ENCODE measurements at places on chromosomes 6 and 20. TPM values are rescaled to one million over a fixed set of nuclear protein-coding genes. Genes with fewer than 3 reads are reported as not detected.

Gene SLC32A1
- total RNA-seq: not detected

Gene ATAT1
- total RNA-seq: 11.0 TPM

Gene CHRNA4
- 7.2 TPM for total RNA-seq

Gene NRSN1
- 0.45 TPM for total RNA-seq

Gene CCR6
- not detected for total RNA-seq

Gene SLC22A23
- 129 TPM for total RNA-seq

Gene CAGE1
- total RNA-seq: 1.2 TPM

Gene CTCFL
- 10.8 TPM for total RNA-seq

Gene BNIP5
- total RNA-seq: 0.34 TPM

GRCh38 chr6:140697585-140697984, 1323.1 kb upstream of the CITED2 start:
- no peaks in the 10 kb centered on the region for H3K36me3 ChIP-seq
- no peak overlapping the region for H3K27ac ChIP-seq
- H3K4me1 ChIP-seq: no peaks in the 10 kb centered on the region
- H3K27me3 ChIP-seq: no peaks in the 10 kb centered on the region
- DNase-seq: no peak

DNA sequence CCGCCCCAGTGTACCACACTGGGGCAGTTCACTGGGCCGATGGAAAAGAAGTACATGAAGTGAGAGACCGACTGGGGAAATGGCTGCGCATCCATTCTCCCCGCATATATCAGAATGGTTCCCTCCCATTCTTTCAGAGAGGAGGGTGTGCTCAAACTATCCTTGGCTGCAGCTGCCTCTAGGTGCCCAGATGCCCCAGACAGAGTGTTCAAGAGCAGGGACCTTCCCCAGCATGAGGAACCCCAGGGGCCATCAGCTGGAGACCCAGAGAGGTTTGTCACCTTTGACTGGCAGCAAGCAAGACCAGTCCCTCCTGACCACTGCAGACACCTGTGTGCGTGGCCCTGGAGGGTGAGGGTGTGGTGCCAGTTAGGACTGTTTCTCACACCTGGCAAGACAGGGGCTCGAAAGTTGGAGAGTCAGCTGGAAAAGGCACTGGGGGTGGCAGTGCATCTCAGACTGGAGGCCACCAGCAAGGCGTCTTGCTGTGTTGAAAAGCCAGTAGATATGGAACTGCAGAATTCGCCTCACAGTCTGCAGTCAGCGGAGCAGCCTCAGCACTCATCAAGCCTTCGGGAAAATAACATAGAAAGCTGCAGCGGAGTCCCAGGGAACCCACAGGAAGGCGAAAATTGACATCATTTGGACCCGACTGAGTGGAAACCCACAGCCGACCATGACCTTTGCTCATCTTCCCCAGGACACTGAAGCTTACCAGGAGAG, 76.7 kb downstream of the GPR6 start:
- DNase-seq: no peak
- H3K36me3 ChIP-seq: no peaks in the 10 kb centered on the region
- no peaks in the 10 kb centered on the region for H3K4me1 ChIP-seq
- H3K27ac ChIP-seq: no peak overlapping the region
- H3K27me3 ChIP-seq: no peaks in the 10 kb centered on the region

GRCh38 chr6:43669050-43669921, 18.3 kb downstream of the MRPS18A start:
- H3K36me3 ChIP-seq: no peaks in the 10 kb centered on the region
- peaks cover 15% of the 10 kb centered on the region for H3K4me1 ChIP-seq
- no peak overlapping the region for H3K4me3 ChIP-seq
- H3K27me3 ChIP-seq: no peaks in the 10 kb centered on the region
- H3K27ac ChIP-seq: peak overlapping the region; percentile 73

GRCh38 chr6:161749576-161749975, 475.7 kb upstream of the AGPAT4 start:
- H3K4me3 ChIP-seq: no peak overlapping the region
- no peak for DNase-seq
- no peaks in the 10 kb centered on the region for H3K27me3 ChIP-seq

- H3K27me3 ChIP-seq: no peaks in the 10 kb centered on the region
- H3K4me1 ChIP-seq: peaks cover 2% of the 10 kb centered on the region
- peak overlapping the region; percentile 78 for H3K27ac ChIP-seq
- DNase-seq: peak; percentile 17
Measured at GRCh38 chr6:13725052-13725451, 13.4 kb upstream of the RANBP9 start.

- H3K27ac ChIP-seq: no peak overlapping the region
- H3K36me3 ChIP-seq: no peaks in the 10 kb centered on the region
- no peak overlapping the region for H3K4me3 ChIP-seq
Measured at GRCh38 chr6:168413856-168414255, 27.1 kb upstream of the SMOC2 start.

GRCh38 chr6:114407426-114408035, 64.7 kb upstream of the HS3ST5 start:
- H3K4me1 ChIP-seq: no peaks in the 10 kb centered on the region
- H3K27ac ChIP-seq: no peak overlapping the region
- no peaks in the 10 kb centered on the region for H3K36me3 ChIP-seq
- no peaks in the 10 kb centered on the region for H3K27me3 ChIP-seq
- H3K4me3 ChIP-seq: no peak overlapping the region

- peak overlapping the region; percentile 78 for H3K27ac ChIP-seq
- no peak for DNase-seq
- H3K36me3 ChIP-seq: no peaks in the 10 kb centered on the region
- peak overlapping the region; percentile 64 for H3K4me3 ChIP-seq
- H3K27me3 ChIP-seq: no peaks in the 10 kb centered on the region
Measured at GRCh38 chr6:46490425-46491200, 636 bp downstream of the RCAN2 start.

- no peak overlapping the region for H3K4me3 ChIP-seq
- DNase-seq: no peak
- no peak overlapping the region for H3K27ac ChIP-seq
- H3K4me1 ChIP-seq: no peaks in the 10 kb centered on the region
- H3K36me3 ChIP-seq: no peaks in the 10 kb centered on the region
Measured at GRCh38 chr6:92945799-92946198, 473.6 kb downstream of the EPHA7 start.

GRCh38 chr6:52834481-52834880, 6.1 kb downstream of the GSTA5 start:
- H3K4me1 ChIP-seq: no peaks in the 10 kb centered on the region
- no peak overlapping the region for H3K4me3 ChIP-seq
- DNase-seq: no peak

DNA sequence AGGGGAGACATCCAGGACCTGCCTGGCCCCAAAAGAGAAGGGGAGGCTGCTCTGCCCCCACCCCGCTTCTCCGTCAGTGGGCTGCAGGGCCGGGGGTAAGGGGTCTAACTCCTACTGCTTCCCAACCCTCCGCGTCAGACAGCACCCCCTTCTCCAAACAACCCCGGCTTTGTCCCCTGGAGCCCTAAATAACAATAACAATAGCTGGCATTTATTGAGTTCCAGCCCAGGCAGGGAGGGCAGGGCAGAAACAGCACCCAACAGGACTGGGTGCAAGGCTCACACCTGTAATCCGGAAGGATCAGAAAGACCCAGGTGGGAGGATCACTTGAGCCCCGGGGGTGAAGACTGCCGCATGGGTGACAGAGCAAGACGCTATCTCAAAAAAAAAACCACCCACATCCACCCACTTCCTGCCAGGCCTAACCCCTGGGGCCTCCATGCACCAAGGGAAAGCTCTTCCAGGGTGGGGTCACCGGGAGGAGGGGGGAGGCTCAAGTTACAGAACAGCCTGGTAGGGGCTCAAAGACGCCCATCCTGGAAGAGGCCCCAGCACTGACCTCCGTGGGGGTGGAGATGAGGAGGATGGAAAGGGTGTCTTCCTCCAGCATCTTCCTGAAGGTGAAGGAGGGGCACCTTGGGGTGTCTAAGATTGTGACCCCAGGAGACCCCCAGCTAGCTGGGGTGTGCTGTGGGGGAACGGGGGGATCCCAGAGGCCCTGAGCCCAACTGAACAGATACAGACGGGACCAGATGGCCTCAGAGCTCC, 1.3 kb upstream of the FNDC11 start:
- no peaks in the 10 kb centered on the region for H3K4me1 ChIP-seq
- no peak overlapping the region for H3K4me3 ChIP-seq
- no peak overlapping the region for H3K27ac ChIP-seq
- no peaks in the 10 kb centered on the region for H3K36me3 ChIP-seq
- no peak for DNase-seq

DNA sequence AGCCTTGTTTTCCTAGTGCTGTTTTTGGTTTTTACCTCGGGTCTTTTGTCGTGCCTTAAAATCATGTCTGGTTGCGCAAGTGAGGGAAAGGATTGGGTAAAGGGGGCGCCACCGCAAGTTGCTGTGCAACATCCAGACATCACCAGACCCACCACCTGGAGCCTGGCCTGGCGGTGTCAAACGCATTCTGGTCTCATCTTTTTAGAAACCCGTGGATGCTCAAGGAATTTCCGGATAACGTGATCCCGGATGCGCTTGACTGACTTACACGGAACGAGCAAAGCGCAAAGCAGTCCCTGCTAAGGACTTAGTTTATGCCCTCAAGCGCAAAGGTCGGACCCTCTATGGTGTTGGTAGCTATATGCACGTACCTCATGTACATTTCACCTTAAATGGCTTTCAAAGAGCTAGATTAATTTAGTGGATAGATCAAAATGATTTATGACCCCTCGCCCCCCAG, 105.2 kb downstream of the OR2B2 start:
- peak overlapping the region; percentile 48 for H3K4me3 ChIP-seq
- H3K27ac ChIP-seq: peak overlapping the region; percentile 90
- no peaks in the 10 kb centered on the region for H3K36me3 ChIP-seq
- H3K4me1 ChIP-seq: no peaks in the 10 kb centered on the region
- peak; percentile 40 for DNase-seq

DNA sequence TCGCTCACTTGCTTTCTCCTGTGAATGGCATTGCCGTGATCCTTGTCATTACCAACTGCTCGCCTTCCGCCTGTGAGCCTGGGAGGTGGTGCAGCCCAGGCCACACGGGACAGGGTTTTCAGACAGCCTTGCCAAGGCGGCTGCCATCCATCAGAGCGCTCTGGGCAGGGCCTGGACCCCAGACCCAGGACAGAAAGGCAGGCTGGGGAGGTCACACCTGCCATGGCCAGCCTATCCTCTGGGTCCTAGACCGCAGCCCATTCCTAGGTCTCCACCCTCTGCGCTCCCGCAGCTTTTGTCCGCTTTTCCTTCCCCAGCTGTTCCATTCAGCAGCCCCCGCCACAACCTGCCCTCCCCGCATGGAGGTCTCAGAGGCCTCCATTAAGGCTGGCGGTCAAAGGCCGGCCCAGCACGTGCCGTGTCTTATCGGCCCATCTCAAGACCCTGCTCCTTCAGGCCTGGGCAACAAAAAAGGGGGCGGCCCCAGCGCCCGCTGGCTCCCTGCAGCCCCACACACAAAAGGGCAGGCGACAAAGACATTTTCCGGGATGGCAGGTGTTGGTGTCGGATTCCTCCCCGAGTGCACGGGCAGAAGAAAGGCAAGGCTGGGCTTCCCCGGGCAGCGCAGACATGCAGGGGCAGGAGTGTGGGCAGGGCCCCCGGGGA, 28.1 kb downstream of the INSM1 start:
- H3K4me1 ChIP-seq: no peaks in the 10 kb centered on the region
- no peaks in the 10 kb centered on the region for H3K36me3 ChIP-seq
- H3K27ac ChIP-seq: no peak overlapping the region
- DNase-seq: no peak

DNA sequence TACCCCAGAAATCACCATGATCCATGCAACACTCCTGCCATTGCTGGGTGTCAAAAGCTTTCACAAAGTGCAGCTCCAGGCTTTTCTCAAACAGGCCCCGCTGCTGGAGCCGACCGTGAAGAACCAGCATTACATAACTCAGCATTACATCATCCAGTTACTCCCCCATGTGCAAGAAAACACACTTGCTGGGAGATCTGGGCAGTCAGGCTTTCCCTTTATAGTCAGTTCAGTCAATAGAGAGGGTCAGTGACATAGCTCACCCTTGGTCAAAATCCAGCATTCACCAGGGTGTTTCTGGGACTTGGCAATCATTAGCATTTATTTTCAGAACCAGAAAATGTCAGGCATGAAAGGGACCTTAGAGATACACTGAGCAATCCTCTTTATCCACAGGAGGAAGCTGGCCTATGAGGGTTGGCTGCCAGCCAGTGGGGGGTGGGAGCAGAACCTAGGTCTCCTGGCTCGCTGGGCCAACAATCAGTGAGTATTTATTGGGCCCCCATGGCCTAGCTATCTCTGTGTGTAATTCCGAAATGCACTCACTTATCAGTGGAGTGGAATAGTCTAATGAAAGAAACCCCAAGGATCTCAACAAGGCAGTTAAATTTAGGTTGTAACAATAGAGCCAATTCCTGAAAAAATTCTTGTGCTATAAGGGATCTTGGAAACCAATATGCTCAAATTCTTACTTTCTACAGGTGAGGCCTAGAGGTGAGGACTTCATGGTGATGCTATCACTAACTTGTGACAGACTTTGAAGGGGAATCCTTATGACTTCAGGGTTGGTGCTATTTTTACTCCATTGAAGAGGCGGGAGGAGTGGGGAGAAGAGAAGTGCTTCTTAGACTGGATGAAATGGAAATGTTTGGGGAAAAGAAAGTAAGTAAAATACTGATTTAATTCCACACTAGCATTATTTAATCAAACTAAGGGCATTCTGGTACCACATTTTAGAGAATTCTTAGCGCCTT, 54.6 kb downstream of the LYRM4 start:
- H3K27ac ChIP-seq: no peak overlapping the region
- H3K27me3 ChIP-seq: no peaks in the 10 kb centered on the region
- H3K4me3 ChIP-seq: no peak overlapping the region
- H3K36me3 ChIP-seq: no peaks in the 10 kb centered on the region
- H3K4me1 ChIP-seq: no peaks in the 10 kb centered on the region

DNA sequence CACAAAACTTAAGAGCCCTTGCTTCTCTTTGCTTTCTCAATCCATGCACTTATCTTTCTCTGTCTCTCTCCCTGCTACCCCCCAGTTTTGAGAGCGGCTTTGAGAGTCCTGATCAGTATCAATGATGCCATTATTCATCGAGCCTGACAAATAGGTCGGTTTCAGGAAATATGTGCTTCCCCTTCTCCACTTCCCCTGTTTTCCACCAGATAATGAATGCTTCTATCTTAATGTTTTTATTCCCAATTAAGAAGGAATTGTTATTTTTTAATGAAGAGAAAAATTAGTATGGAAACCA, 117.7 kb downstream of the KIF13A start:
- H3K36me3 ChIP-seq: no peaks in the 10 kb centered on the region
- H3K4me3 ChIP-seq: no peak overlapping the region
- no peaks in the 10 kb centered on the region for H3K27me3 ChIP-seq
- no peak for DNase-seq
- no peaks in the 10 kb centered on the region for H3K4me1 ChIP-seq

- DNase-seq: no peak
- H3K27ac ChIP-seq: no peak overlapping the region
- no peak overlapping the region for H3K4me3 ChIP-seq
- H3K36me3 ChIP-seq: no peaks in the 10 kb centered on the region
Measured at GRCh38 chr6:86516087-86516486, 421.2 kb upstream of the HTR1E start.

DNA sequence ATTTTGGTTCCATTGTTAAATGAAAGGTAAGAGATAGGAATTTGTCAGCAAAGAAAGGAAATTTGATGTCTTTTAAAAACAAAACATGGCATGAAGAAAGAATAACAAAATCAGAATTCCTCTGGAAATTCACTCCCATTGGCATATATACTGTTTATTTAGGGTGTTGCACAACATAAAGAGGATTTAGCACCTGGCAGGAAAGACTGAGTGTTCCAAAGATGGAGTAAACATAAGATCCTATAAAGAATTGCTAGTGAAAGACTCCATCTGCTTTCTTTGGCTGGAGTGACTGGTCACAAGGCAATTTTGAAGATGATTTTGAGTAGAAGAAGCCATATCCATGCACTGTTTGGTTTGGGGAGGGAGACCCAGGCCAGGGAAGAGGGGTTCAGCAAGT, 62.4 kb downstream of the CD24 start:
- H3K4me3 ChIP-seq: no peak overlapping the region
- H3K27me3 ChIP-seq: no peaks in the 10 kb centered on the region
- DNase-seq: no peak
- H3K4me1 ChIP-seq: peaks cover 8% of the 10 kb centered on the region
- peak overlapping the region; percentile 88 for H3K27ac ChIP-seq

Data from prostate gland (tissue), 2 donors.